Esophagus squamous epithelium (tissue), 5 donors: ENCODE measurements at places on chromosomes 1 and 21.

DNA sequence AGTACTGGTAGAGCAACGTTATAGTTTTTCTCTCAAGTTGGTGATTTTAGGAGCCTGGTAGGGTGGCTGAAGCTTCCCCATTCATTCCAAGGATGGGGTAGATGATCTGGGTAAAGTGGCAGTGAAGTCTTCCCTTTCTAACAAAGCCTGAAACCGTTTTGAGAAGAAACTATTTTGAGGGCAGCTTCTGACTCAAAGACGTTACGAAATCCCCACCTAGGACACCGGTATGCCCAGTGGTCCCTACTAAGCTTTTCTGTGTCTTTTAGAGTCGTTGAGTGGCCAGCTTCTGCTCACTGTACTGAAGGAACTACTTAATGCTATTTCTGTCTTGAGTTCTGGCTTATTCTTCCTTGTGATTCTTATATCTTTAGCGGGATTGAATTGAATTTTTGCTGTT, 1.4 kb downstream of the WDTC1 start:
- DNase-seq, result no peak

- DNase-seq, result no peak
Measured at GRCh38 chr1:52343979-52344378, 22.0 kb downstream of the CC2D1B start.

DNA sequence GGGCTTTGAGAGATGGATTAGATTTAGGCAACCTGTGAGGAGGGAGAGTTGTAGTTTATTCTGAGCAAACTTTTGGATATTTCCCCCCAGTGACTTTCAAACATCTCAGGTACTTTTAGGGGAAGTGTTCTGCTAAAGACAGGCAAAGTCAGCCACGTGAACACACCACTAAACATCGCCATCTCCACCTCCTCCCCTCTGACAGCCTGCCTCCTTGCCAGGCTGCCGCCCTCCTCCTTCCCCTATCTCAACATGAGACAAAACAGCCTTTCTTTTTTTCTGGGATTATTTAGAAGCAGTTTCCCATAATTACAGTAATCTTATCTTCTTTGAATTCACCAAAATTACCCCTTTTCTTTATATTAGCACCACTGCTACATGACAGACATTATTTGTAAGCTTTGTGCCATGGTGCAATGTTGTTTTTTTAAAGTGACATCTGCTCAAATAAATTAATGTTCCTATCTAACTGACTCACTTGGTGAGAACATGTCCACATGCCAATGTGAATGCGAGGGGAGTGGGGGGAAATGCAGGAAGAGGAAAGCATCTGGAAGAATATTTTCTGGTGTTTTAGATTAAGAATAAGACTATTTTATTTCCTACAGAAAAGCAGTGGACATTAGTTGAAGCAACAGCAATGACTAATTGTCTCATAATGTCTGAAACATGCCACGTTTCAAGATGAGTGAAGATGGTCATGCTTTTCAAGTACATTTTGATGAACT, 147.8 kb upstream of the ATP1B1 start:
- DNase-seq, result no peak

- no peak for DNase-seq
Measured at GRCh38 chr1:36524359-36525062, 41.8 kb upstream of the CSF3R start.

GRCh38 chr1:182189535-182190066, 128.1 kb upstream of the ZNF648 start:
- no peak for DNase-seq

- DNase-seq, result no peak
Measured at GRCh38 chr1:247494767-247495166, 36.9 kb upstream of the OR2B11 start.

DNA sequence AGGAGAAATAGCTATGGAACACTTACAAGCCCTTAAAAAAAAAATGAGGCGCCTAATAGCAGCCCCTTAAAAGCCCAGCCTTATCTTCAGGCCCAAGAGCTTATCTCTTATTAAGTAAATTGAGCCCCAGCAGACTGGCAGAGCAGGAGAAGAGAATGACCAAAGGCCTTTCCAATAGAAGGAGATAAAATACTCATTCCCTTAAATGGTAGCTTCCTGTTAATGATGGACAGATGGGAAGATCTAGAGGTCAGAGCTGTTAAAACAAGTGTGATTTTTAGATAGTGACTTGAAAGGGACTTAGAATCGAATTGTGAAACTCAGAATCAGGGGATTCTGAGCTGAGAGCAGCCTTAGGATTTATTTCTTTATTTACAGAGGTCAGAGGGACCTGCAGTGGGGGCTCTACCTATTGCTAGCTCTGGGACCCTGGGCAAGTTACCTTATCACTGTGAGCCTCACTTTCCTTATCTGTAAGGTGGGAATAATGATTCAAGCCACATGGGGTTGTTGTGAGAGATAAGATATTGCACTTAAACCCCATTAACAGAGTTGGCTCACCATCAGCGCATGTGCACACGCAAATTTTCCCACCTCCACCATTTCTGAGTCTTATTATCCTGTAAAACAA, 101.3 kb upstream of the C8B start:
- no peak for DNase-seq

- DNase-seq, result no peak
Measured at GRCh38 chr21:45361033-45361997, 43.6 kb upstream of the COL18A1 start.

DNA sequence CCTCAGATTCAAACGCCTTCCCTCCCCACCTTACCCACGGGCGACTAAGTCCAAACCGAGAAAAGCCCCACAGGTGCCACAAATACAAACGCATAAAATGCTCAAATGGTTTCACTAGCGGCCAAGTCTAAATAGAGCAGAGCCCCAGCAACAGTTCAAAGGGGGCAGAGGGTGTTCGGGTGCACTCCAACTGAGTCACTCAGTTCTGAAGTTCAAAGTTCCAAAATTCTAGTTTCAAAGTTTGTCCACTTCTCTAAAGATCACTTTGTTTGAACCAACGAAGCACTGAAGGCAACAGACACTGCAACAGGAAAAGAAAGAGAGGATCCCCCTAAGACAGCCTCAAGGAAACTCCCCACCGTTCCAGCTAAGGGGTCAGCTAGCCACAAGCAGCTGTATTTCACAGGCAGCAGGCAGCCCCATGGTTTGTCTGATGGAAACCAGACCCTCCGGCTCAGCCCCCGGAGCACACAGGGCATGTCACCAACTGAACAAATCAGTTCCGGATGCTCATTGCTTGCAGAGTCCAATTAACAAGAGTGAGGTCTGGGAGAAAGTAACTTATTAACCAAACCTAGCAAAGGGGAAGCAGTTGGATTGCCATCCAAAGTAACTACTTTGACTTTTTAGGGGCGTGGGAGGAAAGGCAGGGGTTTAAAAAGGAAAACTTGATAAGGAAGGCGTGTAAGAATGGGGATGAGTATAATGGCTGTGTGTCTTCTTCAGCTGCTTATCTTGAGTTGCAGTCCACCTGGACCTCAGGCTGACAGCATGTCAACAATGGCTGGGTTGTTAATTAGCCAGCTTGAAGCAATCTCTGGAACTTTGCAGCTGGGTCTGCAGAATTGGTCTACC, 1423.9 kb upstream of the PRMT6 start:
- DNase-seq, result no peak

- DNase-seq, result peak; percentile 56
Measured at GRCh38 chr1:183472488-183473216, at the start of gene SMG7. SMG7 (plus strand) TSS chr1:183472499; CDS start chr1:183472621, 122 bp downstream.

DNA sequence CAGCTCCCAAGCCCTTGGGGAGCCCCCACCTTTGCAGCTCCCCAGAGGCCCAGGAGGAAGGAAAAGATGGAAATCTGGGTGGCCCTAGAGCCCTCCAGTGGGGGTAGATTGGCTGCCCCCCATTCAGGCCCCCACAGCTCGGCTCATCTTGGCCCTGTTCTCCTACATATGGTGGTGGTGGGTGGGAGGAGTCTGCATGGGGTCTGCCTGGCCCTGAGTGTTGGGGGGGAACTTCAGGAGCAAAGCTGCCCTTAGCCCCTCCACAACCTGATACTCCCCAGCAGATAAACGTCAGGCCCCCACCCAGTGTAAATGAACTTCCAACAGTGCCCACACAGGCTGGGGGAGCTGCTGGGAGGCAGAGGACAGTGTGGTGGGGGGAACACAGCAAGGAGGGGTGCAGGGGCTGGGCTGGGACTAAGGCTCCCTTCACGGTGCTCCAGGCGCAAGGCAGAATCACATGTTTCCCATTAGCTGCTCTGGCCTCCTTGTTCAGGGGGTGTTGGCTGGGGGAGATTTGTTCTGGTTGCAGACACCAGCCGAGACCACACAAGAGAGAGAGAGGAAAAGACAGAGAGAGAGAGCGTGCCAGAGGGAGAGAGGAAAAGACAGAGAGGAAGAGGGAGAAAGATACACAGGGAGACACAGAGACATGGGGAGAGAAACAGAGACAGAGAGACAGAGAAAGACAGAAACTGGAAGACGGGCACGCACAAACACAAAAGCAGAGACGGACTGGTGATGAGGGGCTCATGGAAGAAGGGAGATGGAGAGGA, 42.6 kb downstream of the AHDC1 start:
- DNase-seq, result no peak

DNA sequence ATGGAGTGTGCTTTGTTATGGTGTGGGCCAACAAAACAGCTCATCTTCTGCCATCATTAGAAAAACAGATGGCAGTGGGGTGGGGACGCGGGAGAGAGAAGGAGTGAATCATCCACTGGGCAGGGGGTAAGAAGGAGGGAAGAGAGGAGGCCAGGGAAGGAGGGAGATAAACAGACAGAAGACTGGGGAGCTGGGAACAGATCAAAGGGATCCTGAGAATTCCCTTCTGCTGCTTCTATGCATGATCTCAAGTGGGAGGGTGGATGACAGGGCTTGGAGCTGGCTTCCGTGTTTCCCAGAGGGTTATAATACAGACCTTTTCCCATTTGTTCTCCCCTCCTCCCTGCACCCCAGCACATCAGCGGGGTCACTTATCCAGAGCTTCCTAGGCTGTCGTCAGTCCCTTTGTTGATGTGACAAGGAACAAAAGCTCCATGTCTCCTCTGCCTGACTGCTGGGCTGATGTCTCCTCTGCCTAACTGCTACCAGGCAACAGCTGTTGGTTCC, 338.6 kb downstream of the PAPPA2 start:
- no peak for DNase-seq

- no peak for DNase-seq
Measured at GRCh38 chr1:244674446-244674845, 21.5 kb downstream of the DESI2 start.

DNA sequence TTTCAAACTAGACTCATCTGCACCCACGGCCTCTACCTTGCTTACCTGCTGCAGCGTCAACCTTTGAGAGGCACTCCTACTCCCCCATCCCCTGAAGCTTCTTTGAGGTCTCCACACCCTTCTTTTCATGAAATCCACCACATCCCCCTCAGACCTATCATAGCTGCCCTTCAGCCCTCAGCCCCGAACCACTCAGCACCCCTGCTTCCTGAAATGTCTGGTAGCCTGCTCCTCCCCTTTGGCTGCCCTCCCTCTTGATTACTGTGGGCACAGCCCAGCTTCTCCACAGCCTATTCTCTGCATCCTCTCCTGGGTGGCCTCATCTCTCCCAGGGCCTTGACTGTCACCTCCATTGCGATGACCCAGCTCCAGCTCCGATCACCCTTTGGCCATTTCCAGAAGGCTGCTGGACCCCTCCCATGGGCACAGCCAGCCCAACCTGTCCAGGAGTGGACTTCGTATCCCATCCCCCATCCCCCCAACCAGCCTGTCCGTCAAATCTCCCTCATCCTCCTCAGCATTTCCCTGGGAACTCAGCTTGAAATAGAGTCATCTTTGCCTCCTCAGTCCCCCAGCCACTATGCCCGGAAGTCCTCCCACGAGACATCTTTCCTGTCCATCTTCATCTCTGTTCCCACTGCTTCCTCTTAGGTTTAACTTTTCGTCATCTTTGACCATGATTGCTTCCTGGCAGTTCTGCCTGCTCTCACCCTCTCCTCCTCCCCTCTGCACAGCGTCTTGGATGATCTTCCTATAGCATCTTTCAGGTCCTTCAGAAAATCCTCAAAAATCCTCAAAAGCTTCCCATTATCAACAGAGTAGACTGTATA, 6.1 kb upstream of the ADORA1 start:
- no peak for DNase-seq

DNA sequence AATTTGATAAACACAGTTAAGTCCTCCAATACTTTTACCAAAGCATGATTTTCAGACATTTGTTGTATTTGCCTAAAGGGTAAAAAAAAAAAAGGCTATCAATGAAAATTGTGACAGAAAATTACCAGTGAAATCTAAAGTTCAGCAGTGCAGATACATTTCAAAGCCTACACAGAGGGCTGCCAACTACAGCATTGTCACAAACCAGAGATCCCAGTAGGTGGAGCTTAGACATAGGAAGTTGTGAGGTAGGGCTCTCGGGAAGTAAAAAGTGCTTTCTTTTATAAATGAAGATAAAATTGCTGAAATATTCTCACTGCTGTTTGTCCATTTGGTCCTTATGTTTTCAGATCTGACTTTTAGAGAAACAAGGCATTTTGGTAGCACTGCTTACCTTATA, 123.0 kb downstream of the DYRK1A start:
- no peak for DNase-seq

GRCh38 chr1:113003751-113004690, 48.0 kb upstream of the SLC16A1 start:
- DNase-seq, result no peak

DNA sequence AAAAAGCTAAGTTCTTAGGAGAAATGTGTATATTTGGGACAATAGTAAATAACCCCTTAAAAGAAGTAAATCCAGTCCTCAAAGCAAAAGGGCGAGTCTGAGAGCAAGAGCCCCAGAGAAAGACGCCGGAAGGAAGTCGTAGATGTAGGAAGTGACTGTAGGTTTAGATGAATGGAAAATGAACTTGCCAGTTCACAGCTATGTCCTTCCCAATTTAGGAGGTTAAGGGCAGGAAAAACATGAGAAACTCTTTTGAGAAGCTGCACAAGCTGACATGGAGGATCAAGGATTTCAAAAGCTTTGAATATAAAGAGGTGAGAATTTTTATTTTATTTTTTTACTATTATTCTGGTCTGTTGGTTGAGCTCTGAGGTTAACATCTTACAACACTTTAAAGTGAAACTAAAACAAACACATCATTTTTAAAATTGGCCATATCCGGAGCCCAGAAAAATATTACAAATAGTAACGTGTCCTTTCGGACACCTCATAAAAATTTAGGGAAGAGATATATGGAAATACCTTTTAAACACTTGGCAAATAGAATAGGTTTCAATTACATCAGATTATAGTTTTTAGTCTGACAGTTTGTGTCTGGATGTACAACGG, 1178.6 kb downstream of the MRPL39 start:
- no peak for DNase-seq

- DNase-seq, result no peak
Measured at GRCh38 chr21:38957575-38958322, 152.0 kb downstream of the ETS2 start.

DNA sequence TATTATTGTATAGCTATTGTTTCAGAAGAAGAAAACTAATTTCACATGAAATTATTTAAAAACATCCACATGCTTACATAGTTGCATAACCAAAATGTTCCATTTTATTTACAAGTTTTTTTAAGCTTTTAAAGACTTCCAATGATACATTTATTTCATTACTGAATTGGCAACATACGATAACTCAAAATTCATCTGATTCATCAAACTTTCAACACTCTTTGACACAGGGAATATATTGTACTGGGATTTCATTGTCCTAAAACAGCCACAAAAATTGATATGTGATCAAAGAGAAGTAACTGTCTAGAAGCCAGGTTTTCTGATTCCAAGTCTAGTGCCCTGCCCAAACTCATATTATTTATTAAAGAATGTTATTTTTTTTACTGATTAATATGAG, 131.4 kb upstream of the USP24 start:
- no peak for DNase-seq
